MCF 10A (cell line): ENCODE measurements at places on chromosomes 7 and 10. TPM values are rescaled to one million over a fixed set of nuclear protein-coding genes. Genes with fewer than 3 reads are reported as not detected.

Gene INTS1
- 86.3 and 93.5 TPM in 2 replicates for total RNA-seq

Gene HOXA5
- total RNA-seq: 7.4 and 8.8 TPM in 2 replicates

Gene GPR158
- not detected in 2 replicates for total RNA-seq

Gene LAMB4
- 0.35 TPM in 1 of 2 replicates, not detected in the other for total RNA-seq

Gene CYP3A7
- not detected in 2 replicates for total RNA-seq

Gene SFRP5
- not detected in 2 replicates for total RNA-seq

Gene MMD2
- not detected in 2 replicates for total RNA-seq

Gene C10orf53
- total RNA-seq: not detected in 2 replicates

Gene NUTM2E
- 0.12 and 0.37 TPM in 2 replicates for total RNA-seq

Gene HK1
- total RNA-seq: 126 and 134 TPM in 2 replicates

Gene ARMC3
- not detected in 2 replicates for total RNA-seq

Gene XRCC2
- total RNA-seq: 4.1 and 5.2 TPM in 2 replicates

Gene HOXA2
- 1.2 and 1.4 TPM in 2 replicates for total RNA-seq

Gene AVPI1
- 276 and 305 TPM in 2 replicates for total RNA-seq

Gene PPP1R17
- not detected in 2 replicates for total RNA-seq

Gene HACD1
- total RNA-seq: 29.6 and 34.2 TPM in 2 replicates

Gene CPN1
- not detected in 2 replicates for total RNA-seq

Gene AS3MT
- total RNA-seq: 0.25 and 0.26 TPM in 2 replicates

Gene THSD7A
- not detected in 2 replicates for total RNA-seq

Gene CACNA2D1
- total RNA-seq: not detected in 2 replicates

Gene SLC18A3
- not detected in 2 replicates for total RNA-seq

Gene ANKRD61
- 0.42 TPM in 1 of 2 replicates, not detected in the other for total RNA-seq

Gene CUX1
- total RNA-seq: 47.6 and 63.7 TPM in 2 replicates

Gene OR6B1
- not detected in 2 replicates for total RNA-seq

Gene GJC3
- total RNA-seq: not detected in 2 replicates

Gene IDI2
- not detected in 2 replicates for total RNA-seq

Gene DLG5
- total RNA-seq: 126 and 127 TPM in 2 replicates

Gene MRPS16
- total RNA-seq: 203 and 247 TPM in 2 replicates

Gene LRRD1
- total RNA-seq: not detected in 2 replicates

Gene ZNF503
- 7.3 and 8.1 TPM in 2 replicates for total RNA-seq

Gene CACNB2
- total RNA-seq: 2.7 and 3.3 TPM in 2 replicates

Gene GPRIN2
- not detected in 2 replicates for total RNA-seq

Gene AZGP1
- 0.58 and 0.59 TPM in 2 replicates for total RNA-seq
